ENCODE measurements at places on chromosomes 5 and 9. TPM values are rescaled to one million over a fixed set of nuclear protein-coding genes. Genes with fewer than 3 reads are reported as not detected.

Gene FTMT
- not detected for total RNA-seq

Gene IL3
- not detected for total RNA-seq

Gene ZSWIM6
- 5.3 TPM for total RNA-seq

Gene IFNA2
- not detected for total RNA-seq

Gene PCDHGA10
- total RNA-seq: 3.1 TPM

Gene LRRC70
- total RNA-seq: 0.37 TPM

Gene LNPEP
- total RNA-seq: 9.8 TPM

Gene ZNF608
- 6.5 TPM for total RNA-seq

Gene THOC3
- 26.6 TPM for total RNA-seq

Gene CARTPT
- total RNA-seq: not detected

Gene GCNT4
- 1.2 TPM for total RNA-seq

Gene INSL6
- total RNA-seq: not detected

Gene IGFBPL1
- total RNA-seq: 1.4 TPM

Gene HTR4
- 0.12 TPM for total RNA-seq

Gene HEMGN
- total RNA-seq: not detected

Gene P4HA2
- 15.8 TPM for total RNA-seq

Gene OR13C3
- not detected for total RNA-seq

Gene TRAF1
- 0.99 TPM for total RNA-seq

Gene RNF208
- 4.6 TPM for total RNA-seq

Gene SCGB3A2
- not detected for total RNA-seq

Gene BAAT
- total RNA-seq: 546 TPM

Gene SLC6A19
- 0.93 TPM for total RNA-seq

Gene ERCC8
- total RNA-seq: 8.0 TPM

Gene IARS1
- total RNA-seq: 39.2 TPM

Gene CMYA5
- total RNA-seq: 2.7 TPM

Gene IL9
- total RNA-seq: not detected

Gene MRPS2
- 31.4 TPM for total RNA-seq

Gene FST
- total RNA-seq: 25.6 TPM

Gene NUTM2F
- not detected for total RNA-seq

Gene NUTM2G
- total RNA-seq: not detected

Gene OR1N2
- total RNA-seq: not detected

Gene GARIN3
- total RNA-seq: not detected

Gene SHC3
- 0.05 TPM for total RNA-seq

Measured in right lobe of liver (tissue), 6 donors.